ENCODE measurements at places on chromosomes 3 and 15.

DNA sequence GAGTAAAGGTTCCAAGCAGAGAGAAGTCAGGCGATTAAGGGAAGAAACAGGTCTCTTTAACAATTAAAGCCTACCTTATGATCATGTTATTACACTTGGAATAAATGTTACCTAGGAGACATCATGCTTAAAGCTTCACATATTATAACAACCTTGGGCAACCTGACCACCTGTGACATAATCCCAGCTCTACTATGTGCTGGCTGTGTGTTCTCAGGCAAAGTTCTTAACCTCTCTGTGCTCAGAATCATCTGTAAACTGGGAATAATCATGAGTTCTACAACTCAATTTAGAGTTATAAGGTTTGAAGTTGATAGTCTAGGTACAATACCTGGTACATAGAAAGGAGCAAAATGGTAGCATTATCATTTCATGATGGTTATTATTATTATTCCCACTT is 159.3 kb downstream of the MAGI1 start:
- no peak for DNase-seq

DNA sequence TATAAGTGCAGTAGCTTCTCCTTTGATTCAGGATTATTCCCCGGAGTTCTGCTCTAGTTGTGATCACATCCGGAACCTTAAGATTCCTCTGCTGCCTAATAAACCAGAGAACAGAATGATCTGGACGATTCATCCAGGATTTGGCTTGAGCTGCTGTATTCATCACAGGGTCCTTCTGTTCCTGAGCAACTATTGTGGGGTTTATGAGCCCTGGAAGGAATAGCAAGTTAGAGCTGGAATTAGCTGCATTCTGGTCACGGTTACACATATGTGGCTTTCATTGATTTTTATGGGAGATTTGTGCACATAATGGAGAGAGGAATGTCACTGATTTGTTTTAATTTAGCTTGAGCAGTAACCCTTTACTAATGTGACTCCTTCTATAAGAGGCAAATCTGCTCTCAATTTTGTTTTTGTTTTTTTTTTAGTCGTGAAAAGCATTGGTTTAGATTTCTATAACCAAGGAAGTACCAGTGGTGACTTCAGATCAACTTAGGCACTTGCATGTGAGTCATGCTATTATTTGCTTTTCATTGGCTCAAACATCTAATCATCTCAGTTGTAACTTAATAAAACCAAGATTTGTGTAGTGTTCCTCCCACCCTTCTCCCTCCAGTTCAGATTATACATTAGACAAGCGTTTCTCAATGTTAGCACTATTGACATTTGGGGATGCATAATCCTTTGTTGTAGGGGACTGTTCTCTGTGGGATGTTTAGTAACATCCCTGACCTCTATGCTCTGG is 148.5 kb downstream of the OTOL1 start:
- no peak for DNase-seq

GRCh38 chr15:90327311-90327710 is 24.8 kb upstream of the ZNF774 start:
- no peak for DNase-seq

- no peak for DNase-seq
Measured at GRCh38 chr15:31338318-31338878, 11.8 kb downstream of the KLF13 start.

DNA sequence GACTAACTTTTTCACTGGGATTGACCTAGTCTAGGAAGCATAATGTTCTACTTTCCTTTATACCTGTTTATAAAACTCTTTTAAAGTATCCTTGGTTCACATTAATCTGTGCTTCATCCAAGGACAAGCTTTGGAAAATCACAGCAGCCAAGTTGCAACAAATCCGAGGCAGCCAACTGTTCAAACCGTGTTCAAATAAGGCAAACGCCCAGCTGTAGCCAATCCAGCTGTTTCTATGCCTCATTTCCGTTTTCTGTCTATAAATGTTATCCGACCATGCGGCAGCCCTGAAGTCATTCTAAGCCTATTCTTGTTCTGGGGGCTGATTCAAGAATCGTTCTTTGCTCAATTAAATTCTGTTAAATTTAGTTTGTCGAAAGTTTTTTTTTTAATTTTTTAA is 78.3 kb downstream of the FMN1 start:
- no peak for DNase-seq

DNA sequence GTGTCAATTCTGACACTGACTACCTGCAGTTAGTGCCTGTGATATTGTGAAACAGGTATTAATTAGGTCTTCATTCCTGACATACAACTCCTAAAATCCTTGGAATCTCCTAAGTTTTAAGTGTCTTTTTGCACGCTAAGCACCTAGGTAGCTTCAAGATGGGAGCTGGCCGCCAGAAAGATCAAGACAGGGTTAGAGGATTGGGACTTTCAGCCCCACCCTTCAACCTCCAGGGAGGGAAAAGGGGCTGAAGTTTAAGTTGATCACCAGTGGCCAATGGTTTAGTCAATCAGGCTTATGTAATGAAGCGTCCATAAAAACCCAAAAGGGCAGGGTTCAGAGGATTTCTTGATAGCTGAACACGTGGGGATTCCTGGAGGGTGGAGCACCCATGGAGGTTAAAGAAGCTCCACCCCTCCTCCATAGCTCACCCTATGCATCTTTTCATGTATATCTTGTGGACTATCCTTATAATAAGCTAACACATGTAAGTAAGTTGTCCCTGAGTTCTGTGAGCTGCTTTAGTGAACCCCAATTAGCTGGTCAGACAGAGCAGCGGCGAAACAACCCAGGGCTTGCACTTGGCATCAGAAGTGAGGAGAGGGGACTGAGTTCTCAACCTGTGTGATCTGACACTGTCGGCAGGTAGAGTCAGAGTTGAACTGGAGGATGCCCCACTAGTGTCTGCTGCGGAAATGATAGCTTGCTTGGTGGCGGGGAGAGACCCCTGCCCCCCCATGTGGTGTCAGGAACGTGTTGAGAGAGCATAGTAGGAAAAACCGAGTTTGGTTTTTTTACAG is 12.8 kb upstream of the SRP14 start:
- DNase-seq = no peak

- no peak for DNase-seq
Measured at GRCh38 chr3:21962456-21962855, 211.4 kb upstream of the ZNF385D start.

DNA sequence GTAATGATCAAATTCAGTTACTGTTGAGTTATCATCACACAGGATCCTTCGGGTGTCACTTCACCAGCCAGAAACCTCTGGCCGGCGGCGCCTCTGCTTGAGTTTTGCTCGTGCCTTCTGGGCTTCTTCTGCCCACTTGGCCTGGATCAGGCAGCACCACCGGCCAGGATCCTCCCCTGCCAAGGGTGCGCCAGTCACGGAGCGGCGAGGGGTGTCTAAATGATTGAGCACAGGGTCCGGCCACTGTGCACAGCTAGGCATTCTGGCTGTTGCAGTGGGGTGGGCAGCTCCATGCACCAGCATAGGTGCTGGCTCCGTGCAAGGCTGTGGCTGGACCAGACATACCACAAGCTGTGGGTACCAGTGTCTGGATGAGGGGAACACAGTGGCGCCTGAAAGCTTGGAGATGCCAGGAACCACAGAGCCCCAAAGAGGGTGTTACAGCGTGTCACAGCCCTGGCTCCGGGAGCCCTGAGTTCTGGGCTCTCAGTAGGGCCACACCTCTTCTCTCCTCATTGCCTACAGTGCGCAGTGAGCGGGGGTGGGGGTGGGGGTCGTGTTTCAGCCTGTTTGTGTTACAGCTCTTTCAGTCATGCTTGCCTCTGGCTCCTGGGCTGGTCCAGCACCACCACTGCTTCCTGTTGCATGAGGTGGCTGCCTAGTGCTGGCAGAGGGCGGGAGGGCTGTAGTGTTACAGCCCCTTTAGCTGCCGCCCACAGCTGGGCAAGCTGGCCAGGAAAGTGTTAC is 169.4 kb downstream of the FNDC3B start:
- no peak for DNase-seq

- no peak for DNase-seq
Measured at GRCh38 chr3:186381424-186382216, 19.6 kb upstream of the DGKG start.

- no peak for DNase-seq
Measured at GRCh38 chr3:120311863-120312794, 27.1 kb upstream of the GPR156 start.

DNA sequence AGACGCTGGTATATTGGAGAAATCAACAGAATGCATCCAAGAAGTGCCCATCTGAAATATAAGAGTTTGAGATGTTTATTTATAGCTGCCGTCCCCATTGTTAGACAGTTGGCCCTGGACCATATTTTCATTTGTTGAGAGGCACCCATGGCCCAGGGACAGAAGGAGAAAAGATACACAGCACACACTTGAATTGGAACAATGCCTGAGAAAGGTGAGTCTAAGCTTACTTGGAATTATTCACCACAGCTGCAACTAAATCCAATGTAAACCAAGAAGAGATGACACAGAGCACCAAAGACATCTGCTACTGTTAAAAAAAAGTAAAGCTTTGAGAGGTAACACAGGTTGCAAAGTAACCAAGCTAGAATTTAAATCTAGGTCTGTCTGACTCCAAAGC is 525.5 kb upstream of the NAALADL2 start:
- DNase-seq = peak; percentile 83

DNA sequence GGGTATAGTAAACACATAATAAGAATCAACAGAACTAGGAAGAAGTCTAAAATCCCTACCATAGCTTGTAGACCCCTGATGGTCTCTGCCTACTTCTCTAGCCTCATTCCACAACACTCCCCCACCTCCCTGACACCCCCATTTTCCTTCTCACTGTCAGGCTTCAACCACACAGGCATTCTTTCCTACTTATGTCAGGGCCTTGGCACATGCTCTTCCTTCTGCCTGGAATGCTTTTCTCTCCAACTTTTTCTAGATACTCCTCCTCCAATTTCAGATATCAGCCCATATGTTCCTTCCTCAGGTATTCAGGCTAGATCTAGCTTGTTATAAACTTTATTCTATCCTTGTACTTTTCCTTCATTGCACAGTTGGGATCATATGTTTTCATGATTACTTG is 106.0 kb upstream of the MRPL3 start:
- no peak for DNase-seq

GRCh38 chr3:71217640-71218222 is 365.8 kb downstream of the FOXP1 start:
- no peak for DNase-seq

GRCh38 chr3:114569186-114569585 is 275.4 kb downstream of the TIGIT start:
- no peak for DNase-seq

- no peak for DNase-seq
Measured at GRCh38 chr3:87201727-87202126, 25.4 kb upstream of the CHMP2B start.

- no peak for DNase-seq
Measured at GRCh38 chr3:54150864-54151467, 28.6 kb downstream of the CACNA2D3 start.

GRCh38 chr3:72738752-72739530 is 109.3 kb downstream of the SHQ1 start:
- no peak for DNase-seq

DNA sequence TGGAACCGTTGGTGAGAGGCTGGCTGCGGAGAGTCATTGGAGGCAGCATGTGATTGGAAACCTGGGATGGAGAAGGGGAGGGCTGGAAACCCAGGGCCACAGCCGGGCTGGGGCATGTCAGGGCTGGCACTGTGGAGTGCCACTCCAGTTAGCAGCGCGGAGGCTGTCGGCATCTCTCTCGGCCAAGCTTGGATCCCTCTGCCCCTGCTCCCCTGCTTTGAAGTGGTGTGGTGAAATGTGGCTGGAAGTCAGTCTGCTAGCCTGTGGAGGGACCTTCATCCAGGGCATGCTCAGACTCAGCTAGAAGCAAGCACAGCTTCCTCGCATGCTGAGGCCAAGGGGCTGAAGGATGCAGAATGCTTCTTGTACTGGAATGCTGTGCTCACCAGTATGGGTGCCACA is 13.5 kb downstream of the SLCO3A1 start:
- no peak for DNase-seq

GRCh38 chr3:171353423-171353822 is 106.8 kb downstream of the TNIK start:
- no peak for DNase-seq

DNA sequence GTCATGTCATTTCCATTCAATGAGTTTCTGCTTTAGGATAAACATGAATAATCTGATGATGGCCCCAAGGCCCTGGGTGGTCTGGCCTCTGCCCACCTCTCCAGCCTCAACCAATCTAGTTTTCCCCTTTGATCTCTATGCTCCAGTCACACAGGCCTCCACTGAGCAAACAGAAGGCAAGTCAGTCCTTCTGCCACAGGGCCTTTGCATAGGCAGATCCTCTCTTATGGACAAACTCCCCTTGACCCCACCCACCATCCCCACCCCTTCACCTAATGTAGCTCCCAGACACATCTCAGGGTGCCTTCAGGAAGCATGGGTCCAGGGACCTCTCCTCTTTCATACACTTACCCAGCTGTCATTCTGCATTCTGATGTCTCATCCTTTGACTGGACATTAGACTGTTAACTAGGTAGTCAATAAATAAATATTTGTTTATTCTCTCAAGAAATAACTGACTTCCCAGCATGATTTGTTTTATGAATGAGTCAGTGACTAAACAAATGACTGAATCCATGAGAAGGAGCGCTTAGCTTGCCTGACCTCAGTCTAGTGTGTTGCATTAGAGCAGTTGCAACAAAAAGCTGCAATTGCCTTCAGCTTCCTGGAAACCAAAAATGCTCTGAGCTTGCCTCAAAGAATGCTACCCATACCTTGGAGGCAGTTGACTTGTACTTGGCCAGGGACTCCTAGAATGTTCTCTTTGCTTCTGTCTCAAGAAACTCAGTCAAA is 386.6 kb upstream of the WNT5A start:
- DNase-seq = peak; percentile 30

- DNase-seq = no peak
Measured at GRCh38 chr3:128194843-128195242, 41.6 kb downstream of the EEFSEC start.

GRCh38 chr3:173615661-173616060 is 218.1 kb downstream of the NLGN1 start:
- DNase-seq = no peak

DNA sequence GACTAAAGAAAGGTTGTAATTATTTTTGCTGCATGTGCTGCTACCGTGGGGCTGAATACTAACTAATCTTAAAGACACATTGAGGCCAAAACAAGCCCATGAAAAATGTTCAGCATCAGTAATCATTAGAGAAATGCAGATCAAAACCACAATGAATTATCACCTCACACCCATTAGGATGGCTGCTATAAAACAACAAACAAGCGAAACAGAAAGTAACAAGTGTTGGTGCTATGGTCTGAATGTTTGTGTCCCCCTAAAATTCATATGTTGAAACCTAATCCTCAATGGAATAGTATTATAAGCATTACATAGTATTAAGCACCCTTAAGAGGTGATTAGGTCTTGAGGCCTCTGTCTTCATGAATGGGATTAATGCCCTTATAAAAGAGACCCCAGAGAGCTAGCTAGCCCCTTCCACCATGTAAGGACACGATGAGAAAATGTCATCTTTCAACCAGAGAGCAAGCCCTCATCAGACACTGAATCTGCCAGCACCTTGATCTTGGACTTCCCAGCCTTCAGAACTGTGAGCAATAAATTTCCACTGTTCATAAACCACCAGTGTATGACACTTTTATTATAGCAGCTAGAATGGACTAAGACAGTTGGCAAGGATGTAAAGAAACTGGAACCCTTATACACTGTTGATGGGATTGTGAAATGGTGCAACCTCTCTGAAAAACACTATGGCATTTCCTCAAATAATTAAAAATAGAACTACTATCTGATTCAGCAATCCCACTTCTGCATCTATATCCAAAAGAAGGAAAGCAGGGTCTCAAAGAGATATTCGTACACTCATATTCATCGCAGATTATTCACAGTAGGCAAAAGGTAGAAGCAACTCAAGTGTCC is 76.1 kb downstream of the REC114 start:
- DNase-seq = no peak

- no peak for DNase-seq
Measured at GRCh38 chr3:27633224-27633545, 88.9 kb downstream of the EOMES start.

GRCh38 chr3:171464462-171464861 is 4.3 kb upstream of the TNIK start:
- DNase-seq = no peak
